AG09309 (cell line): ENCODE measurements at places on chromosomes 5 and 9.

- peak; percentile 62 for DNase-seq
Observed at GRCh38 chr9:126406075-126406667, 79.5 kb downstream of the MVB12B start.

- no peak for DNase-seq
Observed at GRCh38 chr5:151581347-151581746, 9.8 kb downstream of the FAT2 start.

DNA sequence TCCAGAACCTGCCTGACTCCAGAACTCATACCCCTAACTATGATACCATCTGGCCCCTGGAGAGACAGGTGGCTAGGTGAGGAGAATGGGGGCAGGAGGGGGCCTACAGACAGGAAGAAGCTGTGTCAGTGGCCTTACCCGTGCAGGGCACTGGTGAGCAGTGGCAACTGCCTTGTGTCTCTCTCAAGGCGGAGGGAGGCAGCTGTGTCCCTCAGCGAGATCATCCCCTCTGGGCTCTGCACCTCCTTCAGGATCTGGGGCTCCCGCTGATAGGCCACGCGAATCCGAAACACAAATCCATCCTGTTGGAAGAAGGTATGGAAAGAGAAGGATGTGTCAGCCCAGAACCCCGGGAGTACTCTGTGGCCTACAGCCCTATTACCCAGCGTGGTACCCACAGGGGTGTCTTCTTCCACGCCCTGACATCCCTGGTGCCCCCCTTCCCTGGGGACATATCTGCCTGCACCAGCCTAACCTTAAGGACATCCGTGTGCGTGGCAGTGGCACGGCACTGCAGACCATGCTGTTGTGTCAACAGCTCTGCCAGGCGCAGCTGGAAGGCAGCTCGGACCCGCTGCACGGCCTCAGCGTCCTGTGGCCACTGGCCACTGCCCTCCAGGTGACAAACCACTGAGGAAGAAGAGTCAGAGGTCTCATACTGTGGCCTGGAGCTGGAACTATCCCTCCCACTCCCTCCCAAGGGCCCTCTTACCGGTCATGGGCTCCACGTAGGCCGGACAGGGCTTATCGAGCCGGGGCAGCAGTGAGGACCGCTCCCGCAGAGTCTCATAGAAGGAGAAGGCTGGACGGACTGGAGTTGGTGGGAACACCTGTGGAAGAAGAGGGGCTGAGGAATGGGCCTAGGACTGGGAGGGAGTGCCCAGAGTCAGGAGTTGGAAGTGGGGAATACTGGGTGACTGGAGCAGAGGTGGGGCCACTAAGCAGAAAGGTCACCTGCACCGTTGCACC, 7.8 kb downstream of the NOL6 start:
- DNase-seq: no peak

- DNase-seq: no peak
Observed at GRCh38 chr9:105194234-105194633, 50.2 kb upstream of the SLC44A1 start.

- no peak for DNase-seq
Observed at GRCh38 chr9:131798246-131798645, 58.4 kb upstream of the RAPGEF1 start.

DNA sequence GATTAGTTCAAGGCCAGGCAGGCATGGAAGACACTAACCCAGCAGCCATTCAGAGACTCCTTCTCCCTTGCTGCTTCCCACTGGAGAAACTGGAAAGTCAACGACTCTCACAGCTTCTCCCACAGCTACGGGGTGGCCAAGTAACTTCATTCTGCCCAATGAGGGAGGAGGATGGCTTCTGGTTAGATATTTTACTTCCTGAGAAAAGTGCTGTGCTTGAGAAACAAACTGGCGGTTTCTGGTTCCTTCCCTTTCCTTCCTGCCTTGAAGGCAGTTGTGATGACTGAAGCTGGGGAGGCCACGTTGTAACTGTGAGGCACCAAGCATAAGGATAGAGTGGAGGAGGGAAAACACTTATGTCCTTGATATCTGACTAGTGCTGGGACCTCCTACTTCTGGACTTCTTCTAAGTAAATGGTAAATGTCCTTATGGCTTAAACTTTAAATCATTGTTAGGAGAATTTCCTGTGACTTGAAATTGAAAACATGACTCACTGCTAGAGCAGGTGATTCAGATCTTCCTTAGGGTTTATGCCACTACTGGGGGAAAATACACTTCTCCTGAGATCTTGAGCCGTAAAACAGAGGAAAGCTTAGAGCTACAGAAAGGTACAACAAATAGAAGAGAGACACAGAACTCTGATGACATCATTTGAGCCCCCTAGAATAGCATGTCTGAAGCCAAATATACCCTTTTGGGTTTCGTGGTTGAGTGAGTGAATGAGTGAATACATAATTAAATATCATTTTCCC, 3.1 kb upstream of the GNPDA1 start:
- DNase-seq: peak; percentile 13

DNA sequence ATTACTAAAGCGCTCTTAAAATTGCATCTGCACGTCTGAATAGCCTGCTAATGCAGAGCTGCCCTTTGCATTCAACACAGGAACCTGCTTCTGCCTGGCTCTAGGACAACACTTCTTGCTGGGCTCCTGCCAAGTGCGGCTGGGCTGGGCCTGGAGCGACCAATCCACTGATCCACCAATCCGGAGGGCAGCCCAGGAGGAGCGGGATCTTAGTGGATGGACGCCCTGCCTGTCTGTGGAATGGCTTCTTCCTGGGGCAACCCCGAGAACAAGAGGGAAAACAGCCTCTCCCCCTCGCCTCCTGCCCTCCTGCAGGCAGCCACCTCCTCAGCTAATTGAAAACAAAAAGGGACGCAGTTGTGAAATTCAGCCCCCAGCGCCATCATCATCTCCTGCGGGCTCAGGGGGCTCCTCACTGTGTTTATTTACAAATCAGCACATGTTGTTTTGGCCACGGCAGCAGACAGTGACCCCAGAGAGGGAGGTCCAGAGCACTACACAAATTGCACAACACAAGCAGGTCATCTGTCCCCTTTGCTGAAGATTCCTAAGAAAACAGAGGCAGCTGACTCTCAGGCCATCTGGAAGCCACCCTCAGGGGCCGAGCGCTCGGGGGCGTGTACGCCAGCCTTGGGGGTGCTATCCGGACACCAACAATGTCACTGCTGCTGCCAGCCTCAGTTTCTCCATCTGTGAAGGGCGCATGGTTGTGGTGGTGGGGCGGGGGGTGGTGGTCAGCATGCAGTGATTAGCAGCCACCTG, 57.3 kb downstream of the GADD45G start:
- DNase-seq: peak; percentile 4

- DNase-seq: no peak
Observed at GRCh38 chr9:113876993-113877368, 872 bp downstream of the ZNF618 start.

DNA sequence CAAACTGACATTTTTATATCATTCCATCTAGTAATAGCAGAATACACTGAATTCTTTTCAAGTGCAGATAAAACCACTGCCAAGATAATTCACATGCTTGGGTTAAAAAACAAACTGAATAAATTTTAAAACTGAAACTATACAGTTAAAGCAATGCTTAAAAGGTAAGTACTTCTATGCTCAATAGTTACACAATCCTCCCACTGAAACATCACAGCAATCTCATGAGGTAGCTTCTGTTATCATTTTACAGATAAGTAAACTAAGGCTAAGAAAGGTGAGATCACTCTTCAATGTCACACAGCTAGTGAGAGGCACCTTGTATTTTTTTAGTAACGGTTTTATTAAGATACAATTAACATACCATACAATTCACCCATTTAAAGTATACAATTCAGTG, 13.4 kb upstream of the GOLGA1 start:
- DNase-seq: no peak

GRCh38 chr5:60514152-60514551, 185.8 kb downstream of the DEPDC1B start:
- no peak for DNase-seq

DNA sequence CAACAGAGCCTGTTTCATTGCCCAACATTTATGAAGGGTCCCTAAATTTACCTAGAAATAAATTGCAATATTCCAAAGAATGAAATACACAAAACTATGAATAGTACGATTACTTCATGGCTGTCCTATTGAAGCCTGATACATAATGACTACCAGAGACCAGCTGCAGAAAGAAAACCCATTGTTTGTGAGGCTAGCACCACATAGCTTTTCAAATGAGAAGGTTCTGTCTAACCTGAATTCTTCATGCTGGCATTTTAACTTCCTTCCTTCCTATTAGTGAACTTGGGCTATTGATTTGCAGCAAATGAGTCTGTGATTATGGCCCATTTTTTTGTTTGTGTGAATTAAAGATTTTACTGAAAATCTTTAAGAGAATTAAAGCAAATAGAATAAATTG, 47.3 kb downstream of the MEGF10 start:
- DNase-seq: no peak

DNA sequence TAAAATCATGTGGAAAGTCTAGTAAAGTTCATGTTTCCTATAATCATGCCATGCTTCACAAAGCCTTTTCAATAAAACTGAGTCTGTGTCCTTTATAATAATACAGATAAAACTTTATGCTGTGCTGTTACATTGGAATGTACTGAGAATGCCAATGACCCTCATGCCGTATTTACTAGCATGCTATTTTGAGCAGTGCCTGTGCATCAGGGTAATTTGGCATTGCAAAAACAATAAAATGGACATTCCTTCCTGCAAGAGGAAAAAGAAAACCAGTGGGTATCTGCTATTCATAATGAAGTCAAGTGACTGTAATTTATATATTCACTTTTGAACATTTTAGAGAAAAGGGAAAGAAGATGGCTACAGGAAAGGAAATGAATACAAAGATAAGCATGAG, 159.0 kb downstream of the PBX3 start:
- DNase-seq: peak; percentile 74

DNA sequence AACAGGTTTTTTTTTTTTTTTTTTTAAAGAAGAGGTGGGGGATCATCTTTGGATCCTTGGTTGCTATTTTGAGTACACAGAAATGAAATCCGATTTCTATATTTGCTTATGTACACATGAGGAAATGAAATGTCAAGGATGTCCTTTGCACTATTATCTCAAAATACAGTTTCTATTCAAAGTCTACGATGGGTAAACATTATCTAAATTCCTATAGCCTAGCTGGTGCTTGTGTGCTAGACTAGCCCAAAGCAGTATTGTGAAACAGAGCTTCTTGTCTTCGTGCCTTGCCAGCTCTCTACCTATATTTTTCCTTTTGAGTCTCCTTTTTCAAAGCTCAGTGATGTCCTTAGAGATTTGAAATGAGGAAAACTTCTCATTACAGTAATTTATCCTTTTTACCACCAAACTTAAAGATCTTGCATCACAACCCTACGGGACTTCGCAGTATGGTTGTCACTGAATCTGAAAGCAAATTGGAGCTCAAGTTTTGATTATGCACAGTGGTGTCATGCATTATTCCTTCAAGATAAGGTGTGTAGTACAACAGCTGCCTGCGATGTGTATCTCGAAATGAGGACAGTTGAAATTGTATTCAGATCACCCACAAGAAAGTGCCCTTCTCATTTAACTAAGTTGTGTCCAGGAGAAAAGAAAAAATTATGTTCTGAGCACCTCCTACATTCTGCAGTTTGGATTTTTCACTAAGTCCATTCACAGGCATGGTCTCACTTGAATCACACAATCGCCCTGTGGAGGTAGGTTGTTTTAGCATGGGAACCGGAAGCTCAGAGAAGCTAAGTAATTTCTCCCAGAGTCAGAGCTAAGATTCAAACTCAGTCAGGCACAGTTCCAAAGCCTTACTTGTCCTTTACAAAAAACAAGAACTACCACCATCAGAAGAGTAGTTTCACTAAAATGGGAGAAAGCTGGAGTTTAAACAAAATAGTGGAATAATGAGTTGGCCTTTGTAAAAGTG, 379.0 kb downstream of the GLIS3 start:
- no peak for DNase-seq

DNA sequence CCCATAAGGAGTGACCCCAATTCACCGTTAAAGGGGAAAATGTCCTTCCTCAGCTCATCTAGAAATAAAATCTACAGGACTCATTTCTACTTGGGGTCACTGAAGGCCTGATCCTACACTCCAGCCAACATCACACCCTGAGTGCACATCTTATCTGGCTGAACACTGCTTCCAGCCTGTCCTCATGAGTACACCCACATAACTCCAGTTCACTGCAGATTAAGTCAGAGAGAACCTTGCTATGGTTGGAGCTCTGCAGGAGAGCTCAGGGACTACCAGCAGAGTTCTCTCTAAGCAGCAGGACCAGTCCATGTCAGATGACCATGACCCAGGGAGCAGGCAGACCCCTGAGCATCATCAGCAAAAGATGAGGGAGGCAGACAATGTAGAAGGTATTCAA, 126.9 kb upstream of the MAP3K1 start:
- DNase-seq: no peak

- DNase-seq: no peak
Observed at GRCh38 chr9:90343991-90344390, 298.6 kb downstream of the DIRAS2 start.

GRCh38 chr9:28651050-28651722, 1077.9 kb upstream of the C9orf72 start:
- no peak for DNase-seq

DNA sequence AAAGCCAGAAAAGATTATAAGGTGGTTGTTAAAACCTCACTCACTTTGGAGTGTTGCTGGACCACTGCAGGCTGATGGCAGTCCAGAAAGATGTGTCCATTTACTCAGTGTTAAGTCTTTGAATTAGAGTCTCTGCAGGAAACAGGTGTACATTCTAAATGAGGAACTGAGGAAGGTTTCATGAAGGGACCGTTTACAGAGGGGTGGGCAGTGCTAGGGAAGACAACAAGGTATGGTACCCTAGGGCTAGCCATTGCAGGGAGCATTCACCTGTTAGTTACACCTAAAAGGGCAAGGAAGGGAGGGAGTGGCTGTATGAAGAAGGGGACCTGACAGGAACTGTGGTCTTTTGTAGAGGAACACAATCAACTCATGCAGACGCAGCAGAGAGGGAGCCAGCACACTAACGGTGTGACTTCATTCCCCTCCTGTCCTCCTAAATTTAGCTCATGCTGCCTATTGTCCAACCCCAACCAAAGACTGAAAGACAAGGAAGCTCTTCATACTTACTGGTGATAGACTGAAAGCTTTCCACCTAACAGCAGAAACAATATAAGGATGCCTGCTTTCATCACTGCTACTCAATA, 32.2 kb upstream of the PAX5 start:
- DNase-seq: no peak

- DNase-seq: no peak
Observed at GRCh38 chr5:140869555-140869886, 764 bp downstream of the PCDHA11 start.

DNA sequence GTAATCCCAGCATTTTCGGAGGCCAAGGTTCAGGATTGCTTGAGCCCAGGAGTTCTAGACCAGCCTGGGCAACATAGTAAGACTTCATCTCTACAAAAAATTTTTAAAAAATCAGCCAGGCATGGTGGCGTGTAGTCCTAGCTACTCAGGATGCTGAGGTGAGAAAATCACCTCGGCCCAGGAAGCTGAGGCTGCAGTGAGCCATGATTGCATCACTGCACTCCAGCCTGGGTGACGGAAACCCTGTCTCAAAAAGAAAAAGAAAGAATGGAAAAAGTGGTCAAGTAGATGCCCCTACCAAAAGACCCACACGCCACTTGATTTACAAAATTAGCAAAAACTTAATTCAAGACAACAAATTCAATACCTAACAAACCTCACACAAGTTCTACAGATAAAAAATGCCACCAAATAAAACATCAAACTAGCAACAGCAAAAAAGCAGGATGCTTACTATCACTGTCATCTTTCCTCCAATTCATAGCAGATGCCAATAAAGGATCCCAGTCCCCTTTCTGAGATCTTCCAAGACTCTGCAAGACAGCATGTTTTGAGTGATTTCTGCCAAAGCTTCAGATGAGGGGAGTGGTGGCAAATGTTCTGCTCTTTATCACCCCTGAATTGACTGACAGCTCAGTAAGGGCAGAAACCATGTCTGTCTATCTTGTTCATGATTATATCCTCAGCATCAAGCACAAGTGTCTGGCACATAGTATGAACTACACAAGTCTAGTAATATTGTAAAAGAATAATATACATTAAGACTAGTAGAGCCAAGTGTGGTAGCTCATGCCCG, 34.2 kb upstream of the TESK1 start:
- no peak for DNase-seq
